Muscle of leg (tissue), 16 donors: ENCODE measurements at places on chromosomes 2 and 18. TPM values are rescaled to one million over a fixed set of nuclear protein-coding genes. Genes with fewer than 3 reads are reported as not detected.

Gene KANSL1L
- polyA plus RNA-seq, result 17.8 TPM

Gene PIK3C3
- polyA plus RNA-seq, result 40.4 TPM

Gene CRYGC
- polyA plus RNA-seq, result not detected

Gene C1GALT1C1L
- polyA plus RNA-seq, result 1.2 TPM

Gene KLHL29
- polyA plus RNA-seq, result 9.7 TPM

Gene POTEJ
- not detected for polyA plus RNA-seq

Gene CACNB4
- polyA plus RNA-seq, result 6.3 TPM

Gene MBP
- polyA plus RNA-seq, result 9.1 TPM

Gene NT5C1B
- polyA plus RNA-seq, result 0.73 TPM

Gene NDC80
- polyA plus RNA-seq, result 17.4 TPM

Gene HOXD9
- 1.7 TPM for polyA plus RNA-seq

Gene SLC9A4
- not detected for polyA plus RNA-seq

Gene STRADB
- polyA plus RNA-seq, result 39.2 TPM

Gene IL36B
- polyA plus RNA-seq, result not detected

Gene SCYGR3
- polyA plus RNA-seq, result not detected

- no peak overlapping the region for H3K4me3 ChIP-seq
- H3K36me3 ChIP-seq, result no peaks in the 10 kb centered on the region
- H3K27ac ChIP-seq, result no peak overlapping the region
- no peaks in the 10 kb centered on the region for H3K4me1 ChIP-seq
These were observed 492.8 kb downstream of the TMEM182 start for GRCh38 chr2:103254611-103255010.

GRCh38 chr2:101132202-101132601 is 19.0 kb downstream of the TBC1D8 start:
- H3K36me3 ChIP-seq, result no peaks in the 10 kb centered on the region
- peak overlapping the region; percentile 47 for H3K27ac ChIP-seq
- H3K27me3 ChIP-seq, result no peaks in the 10 kb centered on the region
- peaks cover 6% of the 10 kb centered on the region for H3K4me1 ChIP-seq
- no peak for DNase-seq

DNA sequence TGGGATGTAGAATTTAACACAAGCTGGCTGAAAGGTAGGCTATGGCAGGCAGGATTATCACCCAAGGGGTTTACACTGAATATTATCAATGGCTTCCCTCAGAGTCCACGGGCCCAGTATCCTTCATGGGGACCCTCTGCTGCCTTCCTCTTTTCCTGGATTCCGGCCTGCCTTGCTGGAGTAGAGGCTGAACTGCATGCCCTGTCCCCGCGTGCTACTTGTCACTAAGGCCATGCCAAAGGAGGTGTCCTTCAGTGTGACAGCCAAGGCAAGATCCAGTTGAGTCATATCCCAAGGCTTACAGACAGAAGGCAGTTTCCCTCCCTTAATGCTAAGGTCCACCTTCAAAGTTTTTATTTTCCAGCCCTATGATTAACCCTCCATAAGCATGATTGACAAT is 156.3 kb downstream of the CYP26B1 start:
- no peak for DNase-seq
- H3K4me1 ChIP-seq, result no peaks in the 10 kb centered on the region
- H3K4me3 ChIP-seq, result no peak overlapping the region
- no peaks in the 10 kb centered on the region for H3K36me3 ChIP-seq
- no peaks in the 10 kb centered on the region for H3K27me3 ChIP-seq
- H3K27ac ChIP-seq, result no peak overlapping the region

GRCh38 chr18:2139691-2140090 is 431.6 kb downstream of the METTL4 start:
- no peak for DNase-seq
- no peaks in the 10 kb centered on the region for H3K4me1 ChIP-seq
- H3K4me3 ChIP-seq, result no peak overlapping the region
- no peaks in the 10 kb centered on the region for H3K27me3 ChIP-seq
- H3K27ac ChIP-seq, result no peak overlapping the region
- H3K36me3 ChIP-seq, result no peaks in the 10 kb centered on the region

GRCh38 chr2:64137996-64138395 is 6.2 kb downstream of the PELI1 start:
- H3K27me3 ChIP-seq, result no peaks in the 10 kb centered on the region
- peaks cover 5% of the 10 kb centered on the region for H3K4me1 ChIP-seq
- H3K4me3 ChIP-seq, result no peak overlapping the region
- no peaks in the 10 kb centered on the region for H3K36me3 ChIP-seq

- no peak overlapping the region for H3K27ac ChIP-seq
- DNase-seq, result no peak
- no peak overlapping the region for H3K4me3 ChIP-seq
- no peaks in the 10 kb centered on the region for H3K4me1 ChIP-seq
These were observed 1401.2 kb upstream of the CELF4 start for GRCh38 chr18:38966841-38967240.

- DNase-seq, result no peak
- H3K27ac ChIP-seq, result no peak overlapping the region
- no peak overlapping the region for H3K4me3 ChIP-seq
- peaks cover 61% of the 10 kb centered on the region for H3K36me3 ChIP-seq
These were observed 217.1 kb downstream of the DYSF start for GRCh38 chr2:71670430-71670795.

- H3K4me1 ChIP-seq, result no peaks in the 10 kb centered on the region
- no peak for DNase-seq
- no peaks in the 10 kb centered on the region for H3K36me3 ChIP-seq
- H3K4me3 ChIP-seq, result no peak overlapping the region
- H3K27ac ChIP-seq, result no peak overlapping the region
- no peaks in the 10 kb centered on the region for H3K27me3 ChIP-seq
These were observed 55.2 kb downstream of the PARD6G start for GRCh38 chr18:80191907-80192652.

- H3K27me3 ChIP-seq, result no peaks in the 10 kb centered on the region
- peaks cover 39% of the 10 kb centered on the region for H3K4me1 ChIP-seq
- no peak for DNase-seq
- no peaks in the 10 kb centered on the region for H3K36me3 ChIP-seq
- H3K27ac ChIP-seq, result no peak overlapping the region
- no peak overlapping the region for H3K4me3 ChIP-seq
These were observed 17.6 kb downstream of the TMEM177 start for GRCh38 chr2:119696494-119697030.

GRCh38 chr2:201754717-201755415 is 25.9 kb downstream of the ALS2 start:
- H3K27me3 ChIP-seq, result no peaks in the 10 kb centered on the region
- no peaks in the 10 kb centered on the region for H3K4me1 ChIP-seq
- H3K4me3 ChIP-seq, result no peak overlapping the region
- no peak for DNase-seq
- no peak overlapping the region for H3K27ac ChIP-seq

DNA sequence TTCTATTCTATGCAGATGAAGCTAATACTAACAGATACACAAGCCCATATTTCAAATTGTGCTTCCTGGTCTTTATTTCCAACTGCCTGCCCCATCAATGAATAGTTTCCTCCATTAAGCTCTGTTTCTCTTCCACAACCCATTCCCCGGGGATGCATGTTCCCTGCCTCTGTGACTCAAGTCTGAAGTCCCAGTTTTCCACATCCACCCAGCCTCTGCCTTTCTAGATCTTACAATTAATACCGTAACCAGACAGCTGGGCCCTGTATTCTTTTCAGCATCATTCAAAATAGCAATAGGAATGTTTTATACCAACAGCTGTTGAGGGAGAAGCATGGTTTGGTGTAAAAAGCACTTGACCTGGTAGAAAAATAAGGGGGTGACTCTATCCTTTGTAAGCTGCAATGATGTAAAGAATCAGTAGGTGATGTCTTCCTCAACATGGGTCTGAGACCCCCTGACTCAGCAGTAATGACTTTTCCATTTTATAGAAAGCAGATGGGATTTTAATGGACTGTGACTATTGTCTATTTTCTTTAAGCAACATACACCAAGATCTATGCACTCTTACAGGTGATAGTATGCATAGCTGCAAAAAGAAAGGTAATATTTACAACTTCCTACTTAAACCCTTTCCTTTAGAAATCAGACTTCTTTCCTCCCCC is 46.1 kb upstream of the DAPL1 start:
- H3K27me3 ChIP-seq, result no peaks in the 10 kb centered on the region
- H3K36me3 ChIP-seq, result no peaks in the 10 kb centered on the region
- H3K27ac ChIP-seq, result no peak overlapping the region

DNA sequence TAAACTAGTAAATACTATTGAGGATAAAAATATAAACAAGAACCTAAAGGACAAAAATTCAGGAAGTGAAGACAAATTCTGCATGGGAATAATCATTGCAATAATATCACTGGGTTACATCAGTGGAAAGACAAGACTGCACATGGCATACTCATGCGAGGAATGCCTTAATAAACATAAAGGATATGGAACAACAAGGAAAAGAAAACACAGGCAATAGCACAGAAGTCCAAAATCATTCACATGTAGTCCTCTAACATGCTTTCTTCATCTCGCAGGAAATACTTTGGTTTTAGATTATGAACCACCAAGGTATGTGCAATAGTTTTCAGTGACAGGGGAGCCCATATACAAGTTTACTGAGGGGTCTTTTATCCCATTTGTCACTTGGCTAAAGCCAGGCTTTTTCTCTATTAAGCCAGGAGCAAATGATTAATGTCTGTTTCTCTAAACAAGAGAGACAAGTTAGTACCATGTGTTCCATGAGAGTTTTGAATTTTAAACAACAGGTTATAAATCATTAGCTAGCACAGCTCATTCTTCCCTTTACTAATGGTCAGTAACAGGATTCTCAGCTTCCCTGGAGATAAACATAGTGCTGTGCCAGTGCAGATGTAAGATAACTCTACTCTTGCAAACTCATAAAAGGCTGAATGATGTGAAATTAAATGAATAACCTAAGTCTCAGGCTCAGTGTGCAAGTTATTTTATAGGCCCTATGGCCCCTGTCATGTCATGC is 353.6 kb upstream of the FSIP2 start:
- no peak overlapping the region for H3K4me3 ChIP-seq

GRCh38 chr2:153455861-153456260 is 22.7 kb downstream of the RPRM start:
- no peak overlapping the region for H3K27ac ChIP-seq
- no peaks in the 10 kb centered on the region for H3K27me3 ChIP-seq
- no peak overlapping the region for H3K4me3 ChIP-seq
- no peak for DNase-seq
- H3K4me1 ChIP-seq, result no peaks in the 10 kb centered on the region
- H3K36me3 ChIP-seq, result no peaks in the 10 kb centered on the region

GRCh38 chr18:48172226-48173006 is 236.8 kb downstream of the ZBTB7C start:
- DNase-seq, result no peak

- no peaks in the 10 kb centered on the region for H3K4me1 ChIP-seq
- DNase-seq, result no peak
- no peaks in the 10 kb centered on the region for H3K27me3 ChIP-seq
- no peak overlapping the region for H3K4me3 ChIP-seq
- no peaks in the 10 kb centered on the region for H3K36me3 ChIP-seq
These were observed 164.4 kb downstream of the ETAA1 start for GRCh38 chr2:67561457-67561965.

DNA sequence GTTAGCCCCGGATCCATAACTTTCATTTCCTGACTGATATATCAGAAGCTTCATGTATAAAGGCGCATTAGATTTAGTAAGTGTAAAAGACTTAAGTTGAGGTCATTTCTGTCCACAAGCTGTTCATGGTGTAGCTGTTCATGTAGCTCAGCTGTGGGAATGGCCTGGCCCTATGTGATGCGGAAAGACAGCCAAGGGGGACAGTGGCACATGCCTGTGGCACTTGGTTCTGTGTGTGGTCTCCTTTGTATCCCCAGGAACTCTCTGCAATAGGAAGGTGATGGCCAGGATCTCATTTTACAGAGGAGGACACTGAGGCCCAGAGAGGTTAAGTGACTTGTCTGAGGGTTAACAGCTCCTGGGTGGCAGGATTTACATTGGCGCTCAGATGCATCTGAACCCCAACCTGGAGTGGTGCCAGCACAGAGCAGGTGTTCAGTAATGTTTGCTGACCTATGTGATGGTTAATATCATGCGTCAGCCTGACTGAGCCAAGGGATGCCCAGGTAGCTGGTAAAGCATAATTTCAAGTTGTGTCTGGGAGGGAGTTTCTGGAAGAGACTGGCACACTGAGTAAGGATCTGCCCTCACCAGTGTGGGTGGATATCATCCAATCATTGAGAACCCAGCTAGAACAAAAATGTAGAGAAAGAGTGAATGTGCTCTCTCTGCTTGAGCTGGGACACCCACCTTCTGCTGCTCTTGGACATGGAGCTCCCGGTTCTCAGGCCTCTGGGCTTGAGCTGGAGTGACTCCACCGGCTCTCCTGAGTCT is 25.4 kb downstream of the HPCAL1 start:
- no peaks in the 10 kb centered on the region for H3K36me3 ChIP-seq
- peaks cover 4% of the 10 kb centered on the region for H3K27me3 ChIP-seq
- DNase-seq, result no peak
- H3K4me1 ChIP-seq, result peaks cover 59% of the 10 kb centered on the region
- H3K27ac ChIP-seq, result no peak overlapping the region

GRCh38 chr2:28582152-28582551 is 86.3 kb downstream of the PLB1 start:
- no peak overlapping the region for H3K4me3 ChIP-seq
- no peak for DNase-seq
- no peaks in the 10 kb centered on the region for H3K36me3 ChIP-seq
- no peak overlapping the region for H3K27ac ChIP-seq

- no peak overlapping the region for H3K27ac ChIP-seq
- H3K4me3 ChIP-seq, result no peak overlapping the region
- no peak for DNase-seq
- H3K36me3 ChIP-seq, result no peaks in the 10 kb centered on the region
These were observed 216.8 kb downstream of the VAPA start for GRCh38 chr18:10130606-10131005.

DNA sequence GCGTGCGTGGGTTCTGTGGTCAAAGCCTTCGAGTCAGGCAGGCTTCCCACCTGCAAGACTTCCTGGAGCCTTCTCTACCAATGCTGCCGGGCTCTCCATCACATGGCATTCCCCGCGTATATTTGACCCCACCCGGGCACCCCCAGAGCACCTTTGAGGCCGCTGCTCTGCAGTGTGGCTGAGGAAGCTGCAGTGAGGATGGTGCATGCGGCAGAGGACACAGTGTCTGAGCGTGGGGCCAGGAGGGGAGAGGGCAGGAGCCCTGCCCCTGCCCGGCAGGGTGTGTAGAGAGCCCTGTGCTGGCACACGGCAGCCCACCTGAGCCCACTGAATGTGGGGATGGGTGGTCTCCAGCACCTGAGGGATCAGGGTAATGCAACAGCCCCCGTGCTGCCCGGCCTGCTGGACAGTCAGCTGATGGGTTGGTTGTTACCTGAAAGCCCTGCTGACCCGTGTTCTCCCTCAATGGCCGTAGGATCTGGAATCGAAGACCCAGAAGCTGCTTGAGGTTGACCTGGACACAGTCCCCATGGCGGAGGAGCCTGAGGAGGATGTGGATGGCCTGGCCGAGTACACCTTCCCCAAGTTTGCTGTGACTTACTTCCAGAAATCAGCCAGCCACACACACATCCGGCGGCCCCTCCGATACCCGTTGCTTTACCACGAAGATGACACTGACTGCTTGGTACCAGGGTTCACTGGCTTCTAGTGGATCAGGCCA is 36.8 kb upstream of the GPR17 start:
- H3K27me3 ChIP-seq, result no peaks in the 10 kb centered on the region
- no peaks in the 10 kb centered on the region for H3K36me3 ChIP-seq
- no peak overlapping the region for H3K4me3 ChIP-seq
- no peak overlapping the region for H3K27ac ChIP-seq
- H3K4me1 ChIP-seq, result no peaks in the 10 kb centered on the region

GRCh38 chr2:109616184-109616583 is 2.0 kb downstream of the SOWAHC start:
- no peak overlapping the region for H3K27ac ChIP-seq
- no peaks in the 10 kb centered on the region for H3K36me3 ChIP-seq
- H3K4me1 ChIP-seq, result peaks cover 16% of the 10 kb centered on the region
- H3K4me3 ChIP-seq, result no peak overlapping the region
